ENCODE measurements at places on chromosomes 2 and 18.

- ATAC-seq = no peak
Measured at GRCh38 chr18:26919627-26920026, 54.1 kb upstream of the AQP4 start.

- no peak for ATAC-seq
Measured at GRCh38 chr2:211454679-211455078, 898.3 kb downstream of the CPS1 start.

GRCh38 chr2:28661589-28662001, 90.0 kb upstream of the PPP1CB start:
- ATAC-seq = peak; percentile 19

- no peak for ATAC-seq
Measured at GRCh38 chr18:34482204-34482603, 227.9 kb upstream of the DTNA start.

DNA sequence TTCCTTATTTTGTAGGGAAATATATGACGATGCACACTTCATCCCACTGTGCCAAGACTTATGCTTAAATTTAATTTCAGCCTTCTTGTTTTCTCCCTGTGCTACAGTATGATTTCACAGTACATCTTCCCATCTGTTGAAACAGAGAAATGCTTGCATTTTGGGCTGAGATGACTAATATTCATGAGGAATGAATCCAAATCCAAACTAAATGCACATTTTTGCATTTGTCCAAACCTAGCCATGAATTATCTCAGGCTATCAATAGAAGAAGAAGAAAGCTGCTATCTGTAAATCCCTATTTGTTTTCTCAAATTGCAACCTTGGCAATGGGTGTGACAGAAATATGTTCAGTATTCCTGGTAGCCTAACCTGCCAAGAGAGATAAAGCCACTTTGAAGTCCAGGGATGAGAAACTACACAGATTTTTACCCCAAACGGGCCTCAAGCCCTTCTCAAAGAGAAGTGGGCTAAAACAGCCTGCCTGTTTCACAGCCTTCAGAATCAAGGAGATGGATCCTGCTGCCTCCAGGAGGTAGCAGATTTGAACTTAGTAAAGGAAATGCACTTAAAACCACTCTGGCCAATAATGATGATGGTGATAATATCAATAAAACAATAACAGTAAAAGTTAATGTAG, 306.9 kb upstream of the NT5C1B start:
- ATAC-seq = no peak

DNA sequence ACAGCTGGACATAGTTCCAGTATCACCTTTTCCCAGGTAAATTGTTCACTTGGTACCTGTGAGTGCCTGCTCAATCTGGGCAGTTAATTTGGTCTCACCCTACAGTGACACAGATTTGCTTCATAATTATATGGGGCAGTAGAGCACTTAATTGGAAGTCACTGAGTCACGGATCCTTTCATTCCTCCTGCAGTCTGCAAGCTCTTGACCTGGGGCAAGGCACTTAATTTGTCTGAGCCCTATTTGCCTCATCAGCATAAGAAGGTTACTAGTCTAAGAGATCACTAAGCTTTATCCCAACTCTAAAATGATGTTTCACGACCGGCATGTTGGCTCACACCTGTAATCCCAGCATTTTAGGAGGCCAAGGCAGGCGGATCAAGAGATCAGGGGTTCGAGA, 8.9 kb downstream of the FBXO36 start:
- peak; percentile 67 for ATAC-seq

- no peak for ATAC-seq
Measured at GRCh38 chr2:73451263-73451972, 65.8 kb downstream of the ALMS1 start.

- peak; percentile 97 for ATAC-seq
Measured at GRCh38 chr2:167292430-167293171, 404.3 kb downstream of the XIRP2 start.

GRCh38 chr18:30094556-30094955, 948.0 kb downstream of the DSC3 start:
- ATAC-seq = no peak

- no peak for ATAC-seq
Measured at GRCh38 chr2:137943678-137944347, 20.5 kb upstream of the HNMT start.

DNA sequence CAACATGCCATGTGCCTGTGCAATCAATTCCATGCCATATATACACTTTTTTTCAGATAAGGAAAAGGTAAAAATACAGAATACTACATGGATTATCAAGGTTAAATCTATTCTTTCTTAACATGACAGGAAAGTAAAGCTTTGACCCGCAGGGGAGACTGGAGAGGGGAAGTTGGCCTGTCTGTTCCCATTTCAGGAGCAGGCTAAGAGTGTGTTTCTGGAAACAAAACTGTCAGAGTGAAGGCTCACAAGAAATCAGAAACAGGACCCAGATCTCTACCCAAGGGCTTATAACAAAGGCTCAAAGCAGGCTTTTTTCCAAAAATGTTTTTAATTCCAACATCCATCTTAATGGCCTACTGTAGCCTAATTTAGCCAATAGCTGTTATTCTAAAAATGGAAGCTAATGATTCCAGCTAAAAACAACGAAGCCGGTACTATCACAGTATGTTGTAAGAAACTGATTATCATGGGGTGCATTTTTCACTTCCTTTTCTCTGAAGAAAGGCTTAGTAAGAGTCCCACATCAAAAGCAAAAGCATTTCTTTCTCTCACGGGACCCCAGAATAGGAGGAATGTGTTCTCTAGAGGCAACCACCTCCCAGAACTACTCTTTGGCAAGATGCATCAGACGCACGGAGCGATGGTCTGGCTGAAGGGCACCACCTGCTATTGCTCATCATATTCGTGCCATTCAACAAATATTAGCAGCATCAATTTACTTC, 41.4 kb downstream of the FECH start:
- no peak for ATAC-seq

GRCh38 chr2:133821107-133821760, 253.0 kb upstream of the NCKAP5 start:
- no peak for ATAC-seq

DNA sequence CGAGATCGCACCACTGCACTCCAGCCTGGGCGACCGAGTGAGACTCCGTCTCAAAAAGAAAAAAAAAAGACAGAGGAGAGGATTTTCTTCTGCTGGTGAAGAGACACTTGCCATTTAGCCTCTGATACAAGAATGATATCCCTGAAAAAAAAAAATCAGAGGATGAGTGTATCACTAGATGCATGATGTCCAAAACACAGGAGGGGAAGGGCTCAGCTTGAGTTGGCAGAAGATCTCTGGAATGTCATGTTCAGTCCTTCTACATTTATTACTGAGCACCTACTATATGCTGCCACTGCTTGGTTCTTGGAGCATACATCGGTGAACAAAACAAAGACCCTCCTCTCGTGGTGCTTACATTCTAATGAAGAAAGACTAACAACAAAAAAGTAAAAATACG, 10.9 kb upstream of the PKDCC start:
- no peak for ATAC-seq

GRCh38 chr18:27921392-27921791, 255.5 kb downstream of the CDH2 start:
- ATAC-seq = peak; percentile 29

- peak; percentile 80 for ATAC-seq
Measured at GRCh38 chr2:165635532-165635931, 158.5 kb downstream of the GALNT3 start.

DNA sequence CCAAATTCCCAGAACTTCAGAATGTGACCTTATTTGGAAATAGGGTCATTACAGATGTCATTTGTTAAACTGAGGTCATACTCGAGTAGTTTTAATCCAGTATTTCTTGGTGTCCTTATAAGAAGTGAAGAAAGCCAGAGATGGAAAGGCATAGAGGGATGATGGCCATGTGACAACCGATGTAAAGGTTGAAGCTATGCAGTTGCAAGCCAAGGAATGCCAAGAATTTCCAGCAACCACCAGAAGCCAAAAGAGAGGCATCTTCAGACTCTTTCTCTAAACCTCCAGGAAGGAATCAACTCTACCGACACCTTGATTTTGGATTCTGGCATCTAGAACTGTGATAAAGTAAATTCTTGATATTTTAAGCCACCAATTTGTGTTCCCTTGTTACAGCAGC, 242.2 kb downstream of the CDH20 start:
- no peak for ATAC-seq

- ATAC-seq = no peak
Measured at GRCh38 chr2:241654551-241654950, 17.1 kb downstream of the ATG4B start.

DNA sequence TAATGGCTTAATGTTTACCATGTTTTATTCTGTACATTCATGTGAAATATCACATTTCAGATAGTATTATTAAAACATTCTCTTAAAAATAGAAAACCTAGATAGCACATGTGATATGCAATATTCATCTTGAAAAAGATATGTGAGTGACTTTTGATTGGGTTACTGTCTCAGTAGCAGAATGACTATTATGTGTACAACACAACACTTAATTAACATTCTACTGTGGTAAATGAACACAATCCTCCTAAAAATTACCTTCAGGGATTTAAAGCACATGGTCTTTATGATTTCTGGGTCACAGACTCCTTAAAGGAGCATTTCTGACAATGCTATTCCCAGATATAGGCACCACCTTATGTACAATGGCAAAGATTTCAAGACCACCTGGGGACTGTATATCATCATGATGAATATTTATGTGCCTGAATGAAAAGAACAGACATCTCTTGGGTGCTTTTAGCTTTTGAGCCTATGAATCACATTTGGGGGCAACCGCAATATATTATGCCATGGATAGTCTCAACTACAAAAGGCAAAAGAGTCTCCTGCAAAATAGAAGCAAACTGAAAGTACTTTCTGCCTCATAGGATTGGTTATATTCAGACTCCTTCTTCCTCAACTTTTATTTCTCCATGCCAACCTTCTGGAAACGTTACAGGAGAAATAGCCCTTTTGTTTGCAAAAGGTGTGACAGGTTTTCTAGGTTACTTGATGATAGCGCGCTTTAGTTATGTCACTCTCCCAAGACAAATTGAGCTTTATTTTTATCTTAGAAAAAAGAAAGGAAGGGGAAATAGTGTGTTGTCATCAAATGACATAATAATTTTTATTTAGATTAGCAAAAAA, 259.0 kb downstream of the CALCRL start:
- ATAC-seq = no peak

DNA sequence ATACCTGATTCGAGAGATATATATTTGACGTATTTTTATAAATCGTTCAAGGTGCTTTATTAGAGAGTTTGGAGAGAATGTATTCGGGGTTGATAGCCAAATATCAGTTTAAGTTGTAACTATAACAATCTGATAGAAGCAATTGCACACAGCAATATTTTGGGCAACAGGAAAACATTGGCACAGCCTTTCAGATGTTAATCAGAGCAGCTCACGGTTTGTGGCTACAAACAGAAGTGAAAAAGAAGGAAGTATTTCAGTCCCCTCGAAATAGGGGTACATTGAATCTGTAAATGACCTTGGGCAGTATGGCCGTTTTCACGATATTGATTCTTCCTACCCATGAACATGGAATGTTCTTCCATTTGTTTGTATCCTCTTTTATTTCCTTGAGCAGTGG, 20.6 kb downstream of the SERPINB10 start:
- ATAC-seq = no peak

- ATAC-seq = no peak
Measured at GRCh38 chr2:138182937-138183312, 218.7 kb downstream of the HNMT start.

GRCh38 chr2:72157871-72158771, 10.5 kb upstream of the CYP26B1 start:
- no peak for ATAC-seq

DNA sequence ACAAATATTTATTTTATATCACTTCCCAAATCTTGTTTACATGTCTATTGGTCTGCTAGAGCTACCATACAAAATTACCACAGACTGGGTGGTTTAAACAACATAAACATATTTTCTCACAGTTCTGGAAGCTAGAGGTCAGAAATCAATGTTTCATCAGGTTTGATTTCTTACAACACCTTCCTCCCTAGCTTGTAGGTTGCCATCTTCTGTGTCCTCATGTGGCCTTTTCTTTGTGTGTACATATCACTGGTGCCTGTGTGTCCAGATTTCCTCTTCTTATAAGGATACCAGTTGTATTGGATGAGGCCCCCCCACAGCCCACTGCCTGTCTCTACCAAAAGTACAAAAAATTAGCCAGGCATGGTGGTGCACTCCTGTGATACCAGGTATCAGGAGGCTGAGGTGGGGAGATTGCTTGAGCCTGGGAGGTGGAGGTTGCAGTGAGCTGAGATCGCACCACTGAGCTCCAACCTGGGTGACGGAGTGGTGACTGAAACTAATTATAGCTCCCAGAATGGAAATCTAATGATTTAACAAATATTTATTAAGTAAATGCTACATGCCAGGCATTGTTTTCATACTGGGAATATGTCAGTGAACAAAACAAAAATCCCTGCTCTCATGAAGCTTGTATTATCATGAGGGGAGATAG, 13.6 kb downstream of the EML4 start:
- no peak for ATAC-seq

- ATAC-seq = no peak
Measured at GRCh38 chr2:36397728-36398413, 42.3 kb downstream of the CRIM1 start.

DNA sequence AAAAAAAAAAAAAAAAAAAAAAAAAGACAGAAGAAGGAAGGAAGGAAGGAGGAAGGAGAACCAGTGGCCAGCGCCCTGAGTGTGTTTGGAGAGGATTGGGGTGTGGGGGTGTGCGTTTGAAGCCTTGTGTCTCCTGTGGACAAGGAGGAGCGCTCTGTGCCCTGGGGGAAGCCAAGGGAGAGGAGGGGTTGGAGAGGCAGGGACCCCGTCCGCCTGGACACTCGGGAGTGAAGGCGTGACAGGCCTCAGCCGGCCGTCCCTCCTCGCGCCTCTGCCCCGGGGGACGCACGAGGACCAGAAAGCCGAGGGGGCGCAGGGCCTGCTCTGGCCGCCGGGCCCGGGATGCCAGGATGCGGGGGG, 44.9 kb downstream of the SERTAD2 start:
- ATAC-seq = no peak

DNA sequence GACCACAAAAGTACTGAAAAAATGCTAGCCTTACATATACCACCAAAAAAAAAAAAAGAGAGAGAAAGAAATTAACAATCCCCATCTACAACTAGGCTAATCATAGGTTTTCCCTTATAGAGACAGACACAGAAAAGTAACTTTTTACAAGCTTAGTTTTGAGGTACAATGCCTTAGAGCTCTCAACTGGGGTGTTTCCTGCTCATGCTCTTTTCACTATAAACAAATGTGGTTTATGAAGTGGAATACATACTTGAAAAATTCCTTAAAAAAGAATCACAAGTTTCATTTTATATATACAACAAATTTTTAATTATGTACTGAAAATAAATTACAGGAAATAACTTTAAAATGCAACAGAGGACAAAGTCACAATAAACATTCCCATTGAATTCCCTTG, 82.5 kb downstream of the ATL2 start:
- ATAC-seq = no peak

DNA sequence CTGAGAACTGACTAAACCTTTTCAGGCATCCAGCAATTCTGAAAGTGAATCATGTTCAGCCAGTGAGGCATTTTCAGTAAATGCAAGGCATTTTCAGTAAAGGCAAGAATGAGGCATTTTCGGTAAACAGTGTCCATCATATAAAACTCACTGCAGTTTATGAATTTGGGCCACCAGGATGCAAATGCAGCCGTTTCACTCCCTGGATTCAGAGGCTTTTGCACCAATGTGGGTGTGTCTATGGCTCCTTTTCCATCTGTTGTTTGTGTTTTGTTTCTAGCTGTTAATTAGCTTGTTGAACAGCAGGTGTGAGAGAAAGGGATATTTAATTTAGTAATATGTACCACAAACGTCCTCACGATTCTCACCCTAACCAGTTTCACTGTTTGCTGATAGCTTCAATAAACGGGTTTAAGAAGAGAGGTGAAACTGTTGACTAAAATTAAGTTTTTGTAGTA, 116.3 kb upstream of the PGAP1 start:
- ATAC-seq = no peak
